Stimulated activated CD8-positive, alpha-beta memory T cell treated with anti-CD3 and anti-CD28 coated beads, Interleukin-7, amount 100 ng/mL, for 4 hours (primary cell): ENCODE measurements at places on chromosomes 3 and 15.

DNA sequence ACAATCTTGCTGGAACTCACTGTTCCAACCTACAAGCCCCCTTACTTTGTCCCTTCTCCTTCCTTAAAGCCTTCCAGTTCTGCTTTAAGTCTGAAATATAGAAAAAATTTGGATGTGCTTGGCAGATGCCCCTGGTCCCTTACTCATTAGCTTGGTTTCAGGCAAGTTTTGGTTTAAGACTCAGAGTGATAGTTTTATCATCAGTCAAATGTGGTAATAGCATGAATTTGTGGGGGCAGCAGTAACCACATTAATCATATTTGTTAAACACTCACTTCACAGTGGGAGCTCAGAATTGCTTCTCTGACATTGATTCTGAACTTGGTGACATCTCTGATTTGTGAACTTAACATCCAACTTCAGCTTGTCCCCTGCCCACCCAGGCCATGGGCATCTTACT lies 58.3 kb upstream of the ALDH1A3 start:
- no peak for DNase-seq

DNA sequence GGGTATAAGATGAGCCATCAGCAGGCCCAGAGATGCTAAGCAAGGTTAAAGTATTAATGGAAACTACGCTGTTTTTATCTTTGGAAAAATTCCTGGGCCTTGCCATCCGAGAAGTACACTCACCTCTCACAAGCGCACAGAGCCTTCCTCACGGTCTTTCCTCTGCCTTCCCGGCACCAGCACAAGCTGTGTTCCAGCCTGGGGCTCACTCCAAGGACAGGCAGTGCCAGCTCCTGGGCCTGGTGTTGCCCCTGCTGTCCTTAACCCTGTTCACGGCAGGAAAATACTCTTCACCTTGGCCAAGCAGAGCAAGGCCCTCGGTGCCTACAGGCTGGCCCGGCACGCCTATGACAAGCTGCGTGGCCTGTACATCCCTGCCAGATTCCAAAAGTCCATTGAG lies 14.3 kb upstream of the RHO start:
- no peak for DNase-seq

GRCh38 chr3:125023833-125024555 lies 31.8 kb downstream of the HEG1 start:
- DNase-seq = no peak

DNA sequence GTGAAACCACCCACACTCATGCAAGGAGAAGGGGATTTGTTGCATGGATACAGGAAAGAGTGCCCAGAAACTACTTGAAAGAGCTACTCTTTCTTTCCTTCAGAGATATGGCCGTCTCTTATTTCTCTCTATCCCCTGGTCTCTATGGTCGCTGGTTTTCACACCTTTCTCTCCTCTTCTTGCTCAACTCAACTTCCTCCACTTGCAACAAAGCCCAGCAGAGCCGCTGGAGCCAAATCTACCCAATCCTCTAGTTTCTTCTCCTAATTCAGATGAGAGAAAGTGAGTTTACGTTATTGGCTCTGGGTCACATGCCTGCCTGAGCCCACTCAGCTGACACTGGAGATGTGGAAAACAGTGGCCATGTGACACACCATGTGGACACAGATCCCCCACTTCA lies 215.2 kb downstream of the OSBPL10 start:
- DNase-seq = no peak

GRCh38 chr3:141553055-141553454 lies 66.2 kb downstream of the RASA2 start:
- no peak for DNase-seq

DNA sequence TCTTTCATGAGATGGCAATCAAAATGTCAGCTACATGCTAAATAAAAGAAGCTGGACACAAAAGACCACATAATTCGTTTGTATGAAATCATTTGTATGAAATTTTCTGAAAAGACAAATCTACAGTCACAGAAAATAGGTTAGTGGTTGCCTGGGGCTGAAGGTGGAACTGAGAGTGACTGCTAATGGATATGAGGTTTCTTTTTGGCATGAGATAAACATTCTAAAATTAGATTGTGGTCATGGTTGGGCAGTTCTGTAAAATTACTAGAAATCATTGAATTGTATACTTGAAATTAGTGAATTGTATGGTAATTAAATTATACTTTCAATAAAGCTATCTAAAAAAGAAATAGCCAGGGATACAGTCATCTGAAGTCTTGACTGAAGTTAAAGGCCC lies 2.7 kb upstream of the DMXL2 start:
- no peak for DNase-seq
